ENCODE measurements at places on chromosomes 2 and 18.

- DNase-seq, result no peak
Measured at GRCh38 chr2:112201696-112202430, 53.0 kb downstream of the ZC3H8 start.

DNA sequence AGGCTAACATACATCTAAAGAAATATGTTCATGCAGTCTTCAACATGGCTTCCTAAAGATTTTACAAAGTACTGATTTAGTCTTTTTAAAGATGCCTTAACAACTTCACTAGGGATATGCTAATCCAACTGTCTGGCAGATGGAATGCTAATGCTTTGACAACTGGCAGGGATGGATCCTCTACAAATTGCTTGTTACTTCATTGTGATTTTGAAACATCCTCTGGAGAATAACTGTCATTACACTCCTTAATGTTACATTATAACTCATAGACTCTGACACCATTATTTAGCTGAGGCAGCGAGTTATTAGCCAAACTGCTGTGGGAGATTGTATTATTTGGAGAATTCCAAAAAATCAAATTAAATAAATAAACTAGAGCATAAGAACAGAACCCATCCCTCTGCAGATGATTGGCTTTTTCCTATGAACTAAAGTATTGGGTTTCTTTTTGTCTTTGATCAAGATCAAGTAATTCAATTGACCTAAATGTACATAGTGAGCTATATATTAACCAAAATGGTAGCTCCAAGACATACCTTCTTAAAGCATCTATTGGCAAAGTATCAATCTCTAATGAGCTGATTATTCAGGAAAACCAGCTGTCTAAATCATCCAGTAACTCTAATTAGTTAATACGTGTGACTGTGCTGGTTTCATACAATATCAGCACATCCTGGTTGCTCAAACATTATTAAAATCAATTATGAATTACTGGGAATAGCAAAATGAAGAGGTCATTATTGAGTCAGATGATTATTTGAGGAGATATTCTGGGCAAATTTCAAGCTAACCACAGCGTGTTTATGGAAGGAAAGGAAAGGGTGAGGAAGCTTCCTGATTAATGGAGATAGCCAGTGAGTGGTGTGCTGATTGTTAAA is 321.3 kb upstream of the TFPI start:
- DNase-seq, result no peak

DNA sequence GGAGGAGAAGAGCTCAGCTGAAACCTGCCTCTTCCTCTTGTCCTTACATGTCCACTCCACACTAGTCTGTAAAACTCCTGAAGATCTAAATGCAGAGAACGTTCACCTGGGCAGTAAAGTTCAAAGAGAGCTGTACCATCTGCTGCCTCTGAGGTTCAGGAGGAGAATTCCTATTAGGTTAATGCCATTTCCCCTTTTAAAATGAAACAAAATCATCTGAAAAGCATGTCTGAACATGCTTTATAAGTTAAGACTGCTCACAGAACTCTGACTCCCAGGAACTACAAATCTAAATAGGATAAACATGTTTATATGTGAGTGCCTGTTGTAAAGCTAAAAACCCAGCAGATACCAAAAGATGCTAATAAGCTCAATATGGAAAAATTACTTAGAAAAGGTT is 164.4 kb downstream of the AFF3 start:
- DNase-seq, result no peak

DNA sequence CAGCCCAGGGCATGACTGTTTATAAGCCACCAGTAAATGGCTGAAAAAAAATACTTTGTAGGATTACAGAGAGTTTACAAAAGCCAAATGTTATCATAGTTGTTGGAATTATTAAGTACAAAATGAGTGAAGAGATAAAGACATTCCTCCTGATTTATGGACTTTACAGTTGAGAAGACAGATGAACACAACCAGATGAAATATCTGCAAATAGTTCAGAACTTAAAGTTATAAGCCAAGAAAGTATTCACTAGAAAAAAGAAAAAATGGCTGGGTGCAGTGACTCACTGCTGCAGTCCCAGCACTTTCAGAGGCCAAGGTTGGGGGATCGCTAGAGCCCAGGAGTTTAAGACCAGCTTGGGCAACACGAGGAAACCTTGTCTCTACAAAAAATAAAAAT is 11.2 kb downstream of the PMAIP1 start:
- no peak for DNase-seq

- DNase-seq, result no peak
Measured at GRCh38 chr2:240602266-240603050, 15.9 kb downstream of the CAPN10 start.

DNA sequence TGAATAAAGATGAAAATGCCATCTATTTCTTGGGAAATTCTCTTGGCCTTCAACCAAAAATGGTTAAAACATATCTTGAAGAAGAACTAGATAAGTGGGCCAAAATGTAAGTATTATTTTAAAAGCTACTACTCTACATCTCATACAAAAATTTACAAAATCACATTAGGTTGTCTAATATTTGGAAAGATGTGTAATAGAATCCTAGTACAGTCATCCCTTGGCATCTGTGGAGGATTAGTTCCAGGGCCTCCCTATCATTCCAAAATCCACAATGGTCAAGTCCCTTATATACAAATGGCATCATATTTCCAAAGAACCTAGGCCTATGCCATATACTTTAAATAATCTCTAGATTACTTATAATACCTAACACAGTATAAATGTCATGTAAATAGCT is 41.2 kb downstream of the KYNU start:
- DNase-seq, result no peak

GRCh38 chr2:62441421-62441820 is 64.6 kb downstream of the TMEM17 start:
- no peak for DNase-seq

- DNase-seq, result no peak
Measured at GRCh38 chr18:46909497-46909896, 7.8 kb downstream of the PIAS2 start.

- DNase-seq, result no peak
Measured at GRCh38 chr2:100367163-100367562, 44.9 kb upstream of the LONRF2 start.

GRCh38 chr2:167279810-167280209 is 391.5 kb downstream of the XIRP2 start:
- DNase-seq, result no peak

DNA sequence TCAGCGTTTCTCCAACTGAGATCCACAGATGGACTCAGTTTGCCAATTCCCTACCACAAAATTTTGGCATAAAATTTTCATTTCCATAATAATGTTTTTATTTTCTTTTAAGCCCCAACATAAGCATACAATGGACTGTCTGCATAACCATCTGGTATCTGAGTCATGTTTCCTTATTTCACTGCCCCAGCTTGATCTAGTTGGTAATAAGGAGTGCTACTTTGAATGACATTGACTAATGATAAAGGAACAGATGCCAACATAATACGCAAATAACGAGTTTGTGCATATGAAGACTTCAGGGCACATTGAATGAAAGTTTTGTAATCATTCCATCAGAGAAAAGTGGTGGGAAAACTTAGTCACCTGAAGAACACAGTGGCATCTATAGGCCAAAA is 8.8 kb upstream of the MBD2 start:
- DNase-seq, result no peak

GRCh38 chr18:13791181-13791580 is 32.8 kb upstream of the MC5R start:
- DNase-seq, result no peak

GRCh38 chr2:52238782-52239181 is 1206.8 kb upstream of the NRXN1 start:
- no peak for DNase-seq

- DNase-seq, result no peak
Measured at GRCh38 chr2:226999661-227000060, 163.8 kb downstream of the RHBDD1 start.

- no peak for DNase-seq
Measured at GRCh38 chr18:59202258-59202820, 17.6 kb upstream of the GRP start.

- DNase-seq, result no peak
Measured at GRCh38 chr18:42258301-42258965, 303.4 kb downstream of the PIK3C3 start.

DNA sequence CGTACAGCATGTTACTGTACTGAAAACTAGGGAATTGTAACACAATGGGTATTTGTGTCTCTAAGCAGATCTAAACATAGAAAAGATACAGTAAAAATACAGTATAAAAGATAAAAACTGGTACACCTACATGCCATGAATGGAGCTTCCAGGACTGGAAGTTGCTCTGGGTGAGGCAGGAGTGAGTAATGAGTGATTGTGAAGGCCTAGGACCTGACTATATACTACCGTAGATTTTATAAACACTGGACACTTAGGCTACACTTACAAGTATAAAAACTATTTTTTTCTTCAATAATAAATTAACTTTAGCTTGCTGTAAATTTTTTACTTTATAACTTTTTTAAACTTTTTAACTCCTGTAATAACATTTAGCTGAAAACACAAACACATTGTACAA is 324.4 kb upstream of the TNP1 start:
- DNase-seq, result no peak

- no peak for DNase-seq
Measured at GRCh38 chr2:180578441-180578840, 402.0 kb upstream of the UBE2E3 start.

DNA sequence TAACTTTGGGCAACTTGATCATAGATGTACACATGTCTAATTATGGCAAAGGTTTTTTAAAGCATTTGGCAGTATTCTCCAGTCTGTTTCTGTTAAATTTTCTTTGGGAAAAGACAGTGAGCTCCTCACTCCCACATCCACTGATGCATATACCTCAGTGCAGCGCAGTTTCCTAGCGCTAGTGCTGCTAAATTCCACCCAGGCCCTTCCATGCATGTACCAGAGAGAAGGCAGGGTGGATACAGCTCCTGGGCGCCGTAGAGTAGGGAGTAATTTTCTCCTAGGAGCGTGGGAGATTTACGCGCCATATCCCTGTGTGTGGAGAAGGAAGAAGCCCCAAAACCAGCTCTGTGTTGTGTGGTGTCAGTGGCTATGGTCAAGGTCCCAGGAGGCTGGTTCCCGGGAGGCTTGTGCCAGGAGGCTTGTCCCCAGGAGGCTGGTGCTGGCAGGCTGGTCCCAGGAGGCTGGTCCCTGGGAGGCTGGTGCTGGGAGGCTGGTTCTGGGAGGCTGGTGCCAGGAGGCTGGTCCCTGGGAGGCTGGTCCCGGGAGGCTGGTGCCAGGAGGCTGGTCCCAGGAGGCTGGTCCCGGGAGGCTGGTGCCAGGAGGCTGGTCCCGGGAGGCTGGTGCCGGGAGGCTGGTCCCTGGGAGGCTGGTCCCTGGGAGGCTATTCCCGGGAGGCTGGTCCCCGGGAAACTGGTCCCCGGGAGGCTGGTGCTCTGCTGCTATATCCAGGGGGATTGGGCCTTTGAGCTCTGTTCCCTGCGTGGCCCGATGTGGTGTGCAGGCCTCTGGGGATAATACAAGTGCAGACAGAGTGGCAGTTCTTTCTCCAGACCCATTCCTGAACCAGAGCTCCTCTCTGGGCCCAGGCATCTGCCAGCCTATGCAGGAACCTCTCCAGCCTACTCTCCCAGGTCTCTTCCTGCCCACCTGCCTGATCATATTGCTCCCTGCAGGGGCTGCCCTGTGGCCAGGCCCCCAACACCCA is 161.2 kb downstream of the SEPTIN10 start:
- no peak for DNase-seq

DNA sequence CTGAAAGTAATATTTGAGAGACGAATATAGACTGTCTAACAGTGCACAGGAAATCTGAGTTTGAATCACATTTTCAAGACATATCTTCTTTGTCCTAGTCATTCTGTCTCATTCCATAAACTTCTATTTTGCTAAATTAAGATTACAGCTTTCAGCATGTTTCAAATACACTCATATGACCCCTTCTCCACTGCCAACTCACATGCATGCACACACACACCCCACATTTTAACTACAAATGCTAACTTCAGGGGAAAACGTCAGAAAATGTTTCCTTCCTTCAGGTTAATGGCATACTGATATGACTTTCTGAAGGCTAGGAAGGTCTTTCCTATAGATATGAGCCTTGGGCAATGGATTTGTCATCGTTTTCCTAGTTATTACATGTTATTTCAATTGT is 373.7 kb downstream of the RBM43 start:
- DNase-seq, result no peak

DNA sequence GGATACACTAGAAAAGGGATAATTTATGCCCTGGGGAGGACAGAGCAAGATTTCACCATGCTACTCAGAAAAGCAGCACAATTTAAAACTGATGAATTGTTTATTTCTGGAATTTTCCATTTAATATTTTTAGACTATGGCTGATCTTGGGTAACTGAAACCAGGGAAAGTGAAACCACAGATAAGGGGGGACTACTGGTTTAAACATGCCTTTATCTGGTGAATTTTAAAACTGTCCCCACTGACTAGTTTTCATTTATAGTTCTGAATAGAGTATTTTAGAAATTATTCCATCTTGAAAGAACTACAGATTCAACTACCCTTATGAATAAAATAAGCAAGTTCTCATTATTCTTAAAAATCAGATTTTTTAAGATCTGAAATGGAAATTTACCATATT is 15.0 kb downstream of the NFU1 start:
- no peak for DNase-seq

GRCh38 chr2:26349690-26350089 is 3.1 kb upstream of the ADGRF3 start:
- DNase-seq, result no peak

GRCh38 chr18:34808389-34808788 is 98.3 kb downstream of the DTNA start:
- DNase-seq, result no peak

- DNase-seq, result peak; percentile 75
Measured at GRCh38 chr18:58535340-58536201, 93.3 kb downstream of the ALPK2 start.

DNA sequence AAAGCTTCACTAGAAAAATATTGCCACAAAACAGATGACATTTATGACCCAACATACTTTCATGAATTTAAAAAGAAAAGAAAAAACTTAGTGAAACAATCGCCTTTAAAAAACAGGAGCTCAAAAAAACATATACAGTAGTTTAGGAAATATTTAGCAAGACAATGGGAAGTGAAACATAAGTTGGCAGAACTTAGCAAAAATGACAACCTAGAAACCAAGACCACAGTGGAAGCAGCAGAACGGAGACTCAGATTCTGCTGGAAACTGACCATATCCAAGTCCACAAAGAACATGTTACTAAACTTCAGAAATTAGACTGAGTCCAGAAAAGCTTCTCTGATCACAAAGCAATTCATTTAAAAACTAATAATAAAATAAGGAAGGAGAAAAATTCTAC is 41.8 kb upstream of the CTAGE1 start:
- DNase-seq, result no peak

DNA sequence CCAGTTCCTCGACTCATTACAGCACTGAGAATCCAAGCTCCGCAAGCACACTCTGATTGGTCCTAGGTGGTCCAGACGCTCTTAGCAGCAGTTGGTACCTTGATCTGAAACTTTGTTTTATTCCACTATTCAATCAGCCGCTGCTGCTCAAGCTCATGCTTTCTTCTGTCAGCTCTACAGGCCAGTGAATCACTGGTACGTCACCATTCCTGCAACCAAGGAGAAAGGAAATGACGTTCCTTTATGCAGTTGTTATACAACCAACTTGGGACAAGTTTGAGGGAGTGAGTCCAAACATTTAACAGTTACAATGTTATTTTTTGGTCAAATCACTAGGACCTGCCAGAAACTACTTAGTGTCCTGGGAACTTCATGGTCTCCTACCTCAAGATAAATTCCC is 398.8 kb upstream of the TMEFF2 start:
- DNase-seq, result no peak
